Small intestine (tissue), 16 donors: ENCODE measurements at places on chromosomes 2 and 18. TPM values are rescaled to one million over a fixed set of nuclear protein-coding genes. Genes with fewer than 3 reads are reported as not detected.

GRCh38 chr18:45860971-45861370 lies 35.5 kb downstream of the SIGLEC15 start:
- no peaks in the 10 kb centered on the region for H3K4me1 ChIP-seq
- H3K4me3 ChIP-seq: no peak overlapping the region
- DNase-seq: no peak
- H3K36me3 ChIP-seq: peaks cover 9% of the 10 kb centered on the region

DNA sequence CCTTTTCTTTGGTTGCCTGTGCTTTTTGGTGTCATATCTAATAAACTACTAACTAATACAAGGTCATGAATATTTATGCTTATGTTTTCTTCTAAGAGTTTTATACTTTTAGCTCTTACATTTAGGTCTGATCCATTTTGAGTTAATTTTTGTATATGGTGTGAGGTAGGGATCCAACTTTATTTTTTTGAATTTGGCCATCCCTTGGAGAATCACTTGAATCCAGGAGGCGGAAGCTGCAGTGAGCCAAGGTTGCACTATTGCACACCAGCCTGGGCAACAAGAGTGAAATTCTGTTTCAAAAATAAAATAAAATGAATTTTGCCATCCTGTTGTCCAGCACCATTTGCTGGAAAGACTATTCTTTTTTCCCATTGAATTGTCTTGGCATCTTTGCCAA lies 8.6 kb upstream of the HPCAL1 start:
- no peak overlapping the region for H3K4me3 ChIP-seq
- peaks cover 2% of the 10 kb centered on the region for H3K4me1 ChIP-seq
- H3K27ac ChIP-seq: no peak overlapping the region
- no peaks in the 10 kb centered on the region for H3K27me3 ChIP-seq

- H3K4me3 ChIP-seq: no peak overlapping the region
- no peak overlapping the region for H3K27ac ChIP-seq
- no peaks in the 10 kb centered on the region for H3K36me3 ChIP-seq
- H3K4me1 ChIP-seq: no peaks in the 10 kb centered on the region
These were observed 53.6 kb upstream of the CAB39 start for GRCh38 chr2:230658877-230659652.

GRCh38 chr2:32484937-32485336 lies 128.1 kb downstream of the BIRC6 start:
- peak; percentile 2 for DNase-seq
- no peaks in the 10 kb centered on the region for H3K4me1 ChIP-seq
- no peak overlapping the region for H3K4me3 ChIP-seq
- H3K27ac ChIP-seq: no peak overlapping the region
- no peaks in the 10 kb centered on the region for H3K27me3 ChIP-seq

GRCh38 chr18:45995461-45995860 lies 28.3 kb upstream of the EPG5 start:
- no peaks in the 10 kb centered on the region for H3K27me3 ChIP-seq
- no peaks in the 10 kb centered on the region for H3K4me1 ChIP-seq
- peaks cover 5% of the 10 kb centered on the region for H3K36me3 ChIP-seq
- H3K27ac ChIP-seq: no peak overlapping the region

SP140 gene
- 1.5 TPM for polyA plus RNA-seq

- DNase-seq: no peak
- no peaks in the 10 kb centered on the region for H3K36me3 ChIP-seq
- no peak overlapping the region for H3K27ac ChIP-seq
- peaks cover 59% of the 10 kb centered on the region for H3K27me3 ChIP-seq
- peaks cover 16% of the 10 kb centered on the region for H3K4me1 ChIP-seq
These were observed 2.5 kb downstream of the SPEG start for GRCh38 chr2:219437141-219437540.

GRCh38 chr18:79542876-79543750 lies 136.5 kb upstream of the CTDP1 start:
- no peaks in the 10 kb centered on the region for H3K4me1 ChIP-seq
- no peak overlapping the region for H3K27ac ChIP-seq
- no peak for DNase-seq
- H3K36me3 ChIP-seq: no peaks in the 10 kb centered on the region
- no peak overlapping the region for H3K4me3 ChIP-seq
- H3K27me3 ChIP-seq: no peaks in the 10 kb centered on the region

DNA sequence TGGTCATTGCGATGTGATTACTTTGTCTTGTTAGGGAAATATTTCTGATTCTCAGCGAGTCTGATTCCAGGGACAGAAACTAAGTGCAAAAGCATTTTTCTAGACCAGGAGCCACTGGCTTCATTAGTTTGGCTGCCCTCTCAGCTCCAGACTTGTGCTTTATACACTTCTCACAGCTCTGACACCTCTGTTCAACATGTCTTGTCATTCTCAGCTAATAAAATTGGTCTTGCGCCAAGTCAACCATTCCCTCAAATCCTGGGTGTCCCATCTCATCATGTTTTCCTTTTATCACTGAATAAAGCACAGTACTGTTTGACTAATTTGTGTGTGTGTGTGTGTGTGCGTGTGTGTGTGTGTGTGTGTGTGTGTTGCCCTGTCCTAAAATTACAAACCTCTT lies 215.5 kb upstream of the EPHA4 start:
- no peak overlapping the region for H3K4me3 ChIP-seq
- no peaks in the 10 kb centered on the region for H3K4me1 ChIP-seq
- no peaks in the 10 kb centered on the region for H3K27me3 ChIP-seq
- no peak for DNase-seq
- no peak overlapping the region for H3K27ac ChIP-seq
- H3K36me3 ChIP-seq: no peaks in the 10 kb centered on the region

GRCh38 chr2:45736757-45737704 lies 85.6 kb downstream of the PRKCE start:
- H3K36me3 ChIP-seq: no peaks in the 10 kb centered on the region
- no peak overlapping the region for H3K27ac ChIP-seq
- H3K4me1 ChIP-seq: peaks cover 4% of the 10 kb centered on the region
- H3K4me3 ChIP-seq: no peak overlapping the region
- H3K27me3 ChIP-seq: no peaks in the 10 kb centered on the region

CD207 gene
- polyA plus RNA-seq: 0.81 TPM

CBLN2 gene
- polyA plus RNA-seq: 5.4 TPM

GPC1 gene
- 6.8 TPM for polyA plus RNA-seq

FMNL2 gene
- 23.3 TPM for polyA plus RNA-seq

HOXD13 gene
- polyA plus RNA-seq: not detected

DNA sequence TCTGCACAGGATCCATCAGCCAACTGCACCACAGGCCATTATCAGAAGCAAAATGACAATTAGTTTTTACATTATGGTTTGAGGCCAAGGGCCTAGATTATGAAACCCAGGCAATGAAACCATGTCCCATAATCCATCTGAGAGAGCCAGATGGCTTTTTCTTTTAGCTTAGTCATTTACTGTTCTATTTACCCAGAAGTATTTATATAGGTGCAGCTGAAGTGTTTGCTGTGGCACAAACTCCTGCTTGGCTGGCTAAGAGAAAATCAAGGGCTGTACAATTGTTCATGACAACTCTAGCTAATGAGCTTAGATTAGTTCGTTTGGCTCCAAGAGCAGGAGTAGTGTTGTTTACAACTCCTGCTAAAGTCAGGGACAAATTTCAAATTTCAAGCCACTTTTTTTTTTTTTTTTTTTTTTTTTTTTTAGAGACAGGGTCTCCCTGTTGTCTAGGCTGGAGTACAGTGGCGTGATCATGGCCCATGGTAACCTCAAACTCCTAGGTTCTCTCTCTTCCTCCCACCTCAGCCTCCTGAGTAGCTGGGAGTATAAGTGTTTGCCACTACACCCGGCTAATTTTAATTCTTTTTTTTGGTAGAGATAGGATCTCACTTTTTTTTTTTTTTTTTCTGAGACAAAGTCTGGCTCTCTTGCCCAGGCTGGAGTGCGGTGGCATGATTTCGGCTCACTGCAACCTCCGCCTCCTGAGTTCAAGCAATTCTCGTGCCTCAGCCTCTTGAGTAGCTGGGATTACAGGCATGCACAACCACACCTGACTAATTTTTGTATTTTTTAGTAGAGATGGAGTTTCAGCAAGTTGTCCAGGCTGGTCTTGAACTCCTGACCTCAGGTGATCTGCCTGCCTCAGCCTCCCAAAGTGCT lies 18.4 kb upstream of the REV1 start:
- H3K4me3 ChIP-seq: no peak overlapping the region
- peak; percentile 30 for DNase-seq
- no peak overlapping the region for H3K27ac ChIP-seq
- H3K36me3 ChIP-seq: no peaks in the 10 kb centered on the region
- no peaks in the 10 kb centered on the region for H3K4me1 ChIP-seq
- H3K27me3 ChIP-seq: no peaks in the 10 kb centered on the region

PAX8 gene
- polyA plus RNA-seq: 1.2 TPM

DNA sequence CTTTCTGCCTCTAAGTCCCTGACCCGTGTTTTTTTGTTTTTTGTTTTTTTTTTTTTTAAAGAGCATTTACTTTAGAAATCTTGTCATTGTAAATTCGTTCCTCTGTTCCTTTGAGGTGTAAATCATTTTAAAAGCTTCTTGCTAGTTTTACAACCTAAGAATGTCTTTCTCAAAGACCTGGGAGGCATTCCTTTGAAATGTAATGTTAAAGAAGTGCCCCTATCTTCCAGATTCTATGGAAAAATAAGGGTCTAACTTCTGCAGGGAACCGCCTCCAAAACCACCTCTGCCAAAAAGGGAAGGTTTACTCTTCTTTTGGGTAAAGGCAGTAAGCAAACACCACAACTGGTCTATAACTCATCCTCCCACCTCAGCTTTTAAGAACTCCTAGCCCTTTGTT lies 259.6 kb upstream of the ZNF804A start:
- H3K4me1 ChIP-seq: no peaks in the 10 kb centered on the region
- H3K36me3 ChIP-seq: no peaks in the 10 kb centered on the region
- H3K27ac ChIP-seq: no peak overlapping the region
- DNase-seq: no peak

DNA sequence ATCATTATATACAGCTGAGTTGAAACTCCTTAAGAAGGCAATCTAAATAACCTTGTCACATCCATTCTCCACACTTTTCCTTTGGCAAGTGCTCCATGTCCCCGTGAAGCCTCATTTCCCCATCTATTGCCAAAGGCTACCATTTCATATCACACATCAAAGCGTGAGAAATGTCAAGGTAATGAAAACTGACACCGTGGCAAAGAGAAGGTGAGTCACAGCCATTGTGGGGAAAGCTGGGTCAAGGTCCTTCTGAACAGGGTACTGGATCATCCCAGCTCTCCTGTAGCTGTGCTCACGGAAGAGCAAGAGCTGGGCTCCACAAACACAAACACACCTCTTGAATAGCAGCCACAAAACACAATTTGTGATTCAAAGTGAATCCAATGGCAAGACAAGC lies 58.2 kb upstream of the REG3G start:
- no peaks in the 10 kb centered on the region for H3K36me3 ChIP-seq
- DNase-seq: no peak
- no peaks in the 10 kb centered on the region for H3K27me3 ChIP-seq
- H3K4me1 ChIP-seq: no peaks in the 10 kb centered on the region

ALPP gene
- 0.01 TPM for polyA plus RNA-seq

GRCh38 chr2:54187331-54187730 lies 68.7 kb downstream of the TSPYL6 start:
- no peaks in the 10 kb centered on the region for H3K27me3 ChIP-seq
- H3K36me3 ChIP-seq: no peaks in the 10 kb centered on the region
- no peak overlapping the region for H3K27ac ChIP-seq
- H3K4me1 ChIP-seq: no peaks in the 10 kb centered on the region

RSAD2 gene
- polyA plus RNA-seq: 2.6 TPM

GRCh38 chr2:227834423-227834822 lies 20.8 kb downstream of the CCL20 start:
- no peak overlapping the region for H3K4me3 ChIP-seq
- no peaks in the 10 kb centered on the region for H3K4me1 ChIP-seq
- H3K36me3 ChIP-seq: no peaks in the 10 kb centered on the region
- H3K27me3 ChIP-seq: no peaks in the 10 kb centered on the region
- no peak overlapping the region for H3K27ac ChIP-seq

DNA sequence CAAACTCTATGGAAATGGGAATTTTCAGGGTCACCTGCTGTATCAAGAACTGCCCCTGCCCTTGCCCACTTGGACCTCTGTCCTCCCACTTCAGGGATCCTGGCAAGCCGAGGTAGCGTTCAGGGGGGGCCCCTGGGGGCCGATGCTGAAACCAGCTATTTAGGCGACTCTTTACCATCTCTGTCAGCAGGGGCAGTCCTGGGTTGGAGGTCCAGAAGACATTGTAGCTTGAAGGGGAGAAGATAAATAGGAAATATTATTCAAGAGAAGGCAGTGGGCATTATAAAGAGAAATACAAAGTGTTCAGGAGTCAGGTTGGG lies 2.4 kb downstream of the MOGS start:
- DNase-seq: no peak
- H3K27ac ChIP-seq: peak overlapping the region; percentile 53
- peaks cover 4% of the 10 kb centered on the region for H3K4me1 ChIP-seq
- no peak overlapping the region for H3K4me3 ChIP-seq
- H3K36me3 ChIP-seq: peaks cover 7% of the 10 kb centered on the region

INPP5D gene
- polyA plus RNA-seq: 5.9 TPM

DNA sequence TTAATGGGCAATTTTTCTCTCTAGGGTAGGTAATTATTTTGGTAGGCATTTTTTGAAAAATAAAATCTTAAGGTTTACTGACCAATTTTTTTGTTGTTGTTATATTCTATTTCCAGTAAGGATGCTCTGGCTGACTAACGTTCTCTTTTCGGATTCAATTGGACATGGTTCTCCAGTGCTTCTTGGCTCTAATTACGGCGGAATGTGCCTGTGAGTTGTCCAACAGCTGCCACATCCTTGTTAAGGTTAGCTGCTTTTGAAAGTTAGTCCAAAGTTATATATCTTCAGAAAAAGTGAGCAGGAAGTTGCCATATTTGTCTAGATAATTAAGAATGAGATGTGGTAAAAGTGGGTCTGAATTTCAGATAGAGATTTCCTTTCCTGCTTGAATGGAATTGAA lies 45.8 kb upstream of the SMIM21 start:
- H3K36me3 ChIP-seq: no peaks in the 10 kb centered on the region
- H3K27me3 ChIP-seq: no peaks in the 10 kb centered on the region
- no peak overlapping the region for H3K27ac ChIP-seq
- H3K4me3 ChIP-seq: no peak overlapping the region
- no peaks in the 10 kb centered on the region for H3K4me1 ChIP-seq

DNA sequence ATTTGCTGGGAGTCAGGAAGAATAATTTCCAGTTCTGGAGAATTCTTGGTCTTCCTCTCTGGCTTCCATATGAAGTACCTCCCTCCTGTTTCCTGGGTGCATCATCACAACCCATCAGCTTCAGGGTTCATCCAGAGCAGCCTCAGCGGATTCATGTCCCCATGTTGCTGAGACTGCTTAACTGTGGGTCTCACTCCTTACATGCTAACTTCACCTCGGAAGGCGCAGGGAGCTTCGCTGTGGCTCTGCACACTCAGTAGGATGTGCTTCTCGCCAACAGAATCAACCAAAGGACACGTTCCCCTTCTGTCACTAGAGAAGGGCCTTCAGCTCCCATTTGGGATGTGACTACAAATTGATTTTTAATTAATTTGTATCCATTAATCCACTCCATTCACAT lies 24.2 kb downstream of the FBLN7 start:
- H3K4me1 ChIP-seq: no peaks in the 10 kb centered on the region
- H3K27me3 ChIP-seq: no peaks in the 10 kb centered on the region
- no peak for DNase-seq
- no peak overlapping the region for H3K27ac ChIP-seq
- no peak overlapping the region for H3K4me3 ChIP-seq

DNA sequence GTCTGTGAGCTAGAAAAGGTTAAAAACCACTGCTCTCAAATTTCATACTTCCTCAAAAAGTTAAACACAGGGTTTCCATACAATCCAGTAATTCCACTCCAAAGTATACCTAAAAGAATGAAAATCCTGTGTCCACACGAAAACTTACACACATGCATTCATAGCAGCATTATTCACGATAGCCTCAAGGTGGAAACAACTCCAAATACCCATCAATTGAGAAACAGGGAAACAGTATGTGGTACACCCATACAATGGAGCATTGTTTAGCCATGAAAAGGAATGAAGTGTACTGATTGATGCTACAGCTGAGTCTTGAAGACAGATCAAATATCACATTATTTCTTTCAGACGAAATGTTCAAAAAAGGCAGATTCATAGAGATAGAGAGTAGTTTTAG lies 36.7 kb downstream of the UXS1 start:
- no peaks in the 10 kb centered on the region for H3K4me1 ChIP-seq
- H3K27me3 ChIP-seq: no peaks in the 10 kb centered on the region
- DNase-seq: no peak
